SK-N-SH (cell line): ENCODE measurements at places on chromosomes 4 and X. TPM values are rescaled to one million over a fixed set of nuclear protein-coding genes. Genes with fewer than 3 reads are reported as not detected.
A peak's percentile ranks its signal among the peaks of the same experiment; 100 is the strongest.

- DNase-seq = peak; percentile 77
Measured at GRCh38 chrX:115561605-115562479, 868 bp downstream of the PLS3 start.

The ATP6AP2 gene
- 160 and 251 TPM in 2 replicates for polyA plus RNA-seq

DNA sequence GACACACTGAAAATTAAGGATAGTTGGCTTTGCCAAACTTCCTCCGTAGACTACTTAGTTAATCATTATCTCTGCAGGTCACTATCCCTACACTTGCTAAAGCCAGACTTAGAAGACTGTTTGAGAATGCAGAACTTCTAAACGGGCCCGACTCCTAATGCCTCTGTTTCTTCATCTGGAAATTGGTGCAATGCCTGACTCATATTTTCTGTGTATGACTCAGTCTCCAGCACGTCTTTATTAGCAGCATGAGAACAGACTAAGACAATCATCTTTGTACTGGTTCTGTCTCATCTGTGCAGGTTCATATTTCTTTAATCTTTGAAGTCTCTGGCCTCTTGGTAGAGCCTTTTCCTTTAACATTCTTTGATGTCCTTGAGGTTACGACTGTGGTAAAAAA lies 411.9 kb upstream of the ACTRT1 start:
- no peak for DNase-seq

The CCDC110 gene
- polyA plus RNA-seq = 0.05 TPM in 1 of 2 replicates, not detected in the other

The TEX13B gene
- not detected in 2 replicates for polyA plus RNA-seq

The SLC38A5 gene
- 0.33 and 0.44 TPM in 2 replicates for polyA plus RNA-seq

DNA sequence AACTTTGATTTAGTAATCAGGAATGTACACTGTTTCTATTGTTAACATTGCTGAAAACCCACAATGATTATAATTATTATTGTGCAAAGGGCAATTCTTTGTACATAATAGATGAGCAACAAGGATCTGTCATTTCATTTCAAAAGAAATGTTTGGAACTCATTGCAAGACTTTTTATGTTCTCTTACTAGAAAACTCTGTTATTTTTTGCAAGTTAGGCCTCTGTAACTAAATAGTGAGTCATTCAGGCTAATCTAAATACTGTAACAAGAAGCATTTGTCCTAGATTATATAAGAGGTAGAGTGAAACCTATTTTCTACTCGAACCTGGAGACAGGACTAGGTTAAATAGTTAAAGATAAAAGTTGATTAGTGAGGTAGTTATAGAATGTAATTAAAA lies 93.2 kb upstream of the FAM47B start:
- no peak for DNase-seq

GRCh38 chr4:56317749-56318148 lies 69.5 kb downstream of the AASDH start:
- no peak for DNase-seq

DNA sequence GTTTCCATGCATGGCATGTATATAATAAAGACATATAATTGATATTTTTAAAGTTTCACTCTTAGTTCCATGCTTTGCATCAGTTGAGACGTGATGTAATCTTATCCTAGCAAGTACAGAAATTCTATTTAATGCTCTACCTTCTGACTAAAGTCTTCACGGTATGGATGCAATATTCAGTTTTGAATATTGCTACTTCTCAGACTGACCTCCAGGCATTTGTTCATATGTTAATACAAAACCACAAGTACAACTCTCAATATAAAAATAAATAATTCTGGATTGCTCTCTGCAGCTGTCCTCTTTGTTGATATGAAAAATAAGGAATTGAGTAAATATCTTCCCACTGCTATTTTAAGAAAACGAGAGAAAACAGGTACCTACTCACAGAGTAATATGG lies 309.8 kb upstream of the HAND2 start:
- no peak for DNase-seq

DNA sequence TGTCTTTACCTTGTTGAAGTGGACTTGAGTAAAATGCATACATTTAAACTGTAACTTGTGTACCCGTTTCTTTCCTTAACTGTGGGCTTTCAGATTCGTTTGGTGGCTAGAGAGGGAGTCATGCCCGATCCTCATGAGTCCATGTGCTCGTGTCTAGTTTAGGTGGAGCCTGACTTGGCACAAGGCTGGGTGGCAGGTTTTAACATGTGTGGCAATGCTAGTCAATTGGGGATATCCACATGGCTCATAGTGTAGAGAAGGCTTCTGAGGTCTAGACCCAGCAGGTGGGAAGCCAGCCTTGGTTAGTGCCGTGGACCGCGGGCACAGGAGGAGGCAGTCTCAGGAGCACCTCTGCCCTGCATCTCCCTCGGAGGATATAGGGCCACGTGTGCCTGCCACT lies 48.5 kb upstream of the CLCN4 start:
- no peak for DNase-seq

DNA sequence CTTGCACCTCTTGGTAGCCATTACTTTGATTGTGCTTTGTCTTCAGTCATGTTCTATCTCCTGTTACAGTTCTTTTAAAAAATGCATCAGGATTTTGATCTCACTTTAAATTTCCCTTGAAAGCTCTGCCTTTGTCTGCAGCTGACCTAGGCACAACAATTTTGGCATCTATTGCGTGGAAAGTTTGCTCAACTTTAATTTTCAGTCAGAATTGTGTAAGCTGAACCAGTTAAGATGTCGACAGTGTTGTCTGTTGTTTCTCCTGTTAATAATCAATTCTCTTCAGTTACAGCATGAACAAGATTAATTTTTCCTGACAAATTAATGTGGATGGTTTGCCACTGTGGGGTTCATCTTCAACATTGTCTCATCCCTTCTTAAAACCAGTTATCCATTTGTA lies 34.9 kb downstream of the TIGD2 start:
- no peak for DNase-seq

DNA sequence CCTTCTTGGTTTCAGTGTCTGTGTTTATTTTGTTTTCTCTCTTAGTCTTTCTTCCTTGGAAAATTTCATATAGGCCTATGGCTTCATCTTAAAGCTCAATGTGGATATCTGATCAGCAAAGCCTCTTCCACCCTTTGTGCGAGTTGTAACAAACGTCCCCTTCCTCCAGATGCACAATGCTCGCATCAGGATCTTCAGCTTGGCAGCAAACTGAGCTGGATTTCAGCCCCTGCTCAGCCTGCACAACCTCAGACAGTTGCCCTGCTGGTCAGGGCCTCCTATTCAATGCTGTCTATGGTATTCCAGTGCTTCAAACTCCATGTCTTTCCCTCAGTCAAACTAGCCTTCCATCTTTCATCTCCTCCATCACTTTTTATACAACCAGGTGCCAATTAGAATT lies 309.4 kb downstream of the ARHGAP24 start:
- DNase-seq = no peak

GRCh38 chr4:185583813-185584212 lies 48.5 kb upstream of the PDLIM3 start:
- no peak for DNase-seq

DNA sequence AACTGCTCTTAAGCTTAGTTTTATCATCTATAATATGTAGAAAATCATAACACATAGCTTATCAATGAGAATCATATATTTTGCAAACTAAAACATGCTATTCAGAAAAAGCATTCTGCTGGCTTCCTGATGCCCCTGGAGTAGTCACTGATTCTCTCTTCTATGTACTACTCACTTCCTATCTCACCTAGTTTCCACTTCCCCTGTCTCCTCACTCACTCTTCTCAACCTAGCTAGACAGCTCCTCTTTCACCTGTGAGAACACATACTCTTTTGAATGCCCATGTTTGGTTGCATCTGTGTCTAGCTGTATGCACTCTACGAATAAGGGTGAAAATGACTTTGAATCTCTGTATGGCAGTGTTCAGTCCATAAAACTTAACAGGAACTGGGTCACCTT lies 9.3 kb downstream of the TMEM144 start:
- DNase-seq = no peak

DNA sequence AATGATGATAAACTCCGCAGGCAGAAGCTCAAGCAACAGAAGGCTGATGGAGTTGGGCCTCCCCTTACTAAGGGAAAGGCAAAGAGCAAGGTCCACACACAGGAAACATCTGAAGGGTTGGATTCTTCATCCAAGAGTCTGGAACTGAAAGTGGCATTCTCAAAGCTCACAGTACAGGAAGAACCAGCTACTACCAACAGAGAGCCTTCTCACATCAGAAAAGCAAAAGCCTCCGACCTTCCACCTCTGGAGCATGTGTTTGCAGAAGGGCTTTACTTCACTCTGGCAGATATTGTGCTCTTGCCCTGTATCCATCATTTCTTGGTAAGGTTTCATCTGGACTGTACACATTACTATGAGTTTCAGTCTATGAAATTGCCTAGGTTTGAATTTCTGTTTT lies 10.6 kb downstream of the GSTCD start:
- DNase-seq = no peak

- DNase-seq = no peak
Measured at GRCh38 chr4:62130637-62131036, 930.5 kb downstream of the ADGRL3 start.

The RNF150 gene
- 5.8 and 8.8 TPM in 2 replicates for polyA plus RNA-seq

The LNX1 gene
- 0.16 and 0.19 TPM in 2 replicates for polyA plus RNA-seq

The NUP54 gene
- 19.4 and 20.4 TPM in 2 replicates for polyA plus RNA-seq

DNA sequence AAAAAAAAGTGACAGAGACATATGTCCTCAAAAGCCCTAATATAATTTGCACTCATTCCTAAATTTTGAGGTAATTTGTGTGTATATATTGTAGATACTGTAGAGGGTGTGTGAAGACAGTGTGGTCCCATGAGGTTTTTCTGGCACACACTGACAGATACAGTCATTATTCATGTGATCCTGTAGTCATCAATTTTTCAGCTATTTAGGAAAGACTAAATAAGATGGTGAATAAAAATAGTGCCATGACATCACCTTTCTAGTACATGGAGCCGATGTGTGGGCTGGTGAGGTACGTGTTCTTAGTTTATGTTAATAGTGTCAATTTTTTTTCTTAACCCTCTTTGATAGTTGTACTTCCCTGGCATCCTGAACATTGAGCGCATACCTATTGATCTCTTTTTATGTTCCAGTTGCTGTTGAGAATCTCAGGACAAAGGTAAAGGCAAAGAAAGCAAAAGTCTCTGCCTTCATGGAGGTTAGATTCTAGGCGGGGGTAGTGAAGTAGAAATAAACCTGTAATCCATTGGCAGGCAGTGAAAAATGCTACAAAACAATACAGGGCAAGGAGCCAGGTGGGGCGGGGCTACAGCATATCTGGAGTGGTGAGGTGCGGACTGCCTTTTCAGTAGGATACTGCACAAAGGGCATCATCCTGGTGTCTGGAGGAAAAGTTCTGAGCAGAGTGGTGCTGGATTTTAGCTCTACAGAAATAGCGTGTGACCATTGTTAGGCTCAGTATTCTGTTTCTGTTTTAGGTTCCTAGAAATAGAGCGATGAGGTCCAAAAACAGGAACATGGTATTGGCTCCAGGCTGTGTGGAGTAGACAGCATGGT lies 93.8 kb downstream of the ARHGAP10 start:
- no peak for DNase-seq

The CTAG1B gene
- not detected in 2 replicates for polyA plus RNA-seq

GRCh38 chr4:117093571-117093970 lies 8.2 kb upstream of the TRAM1L1 start:
- no peak for DNase-seq

DNA sequence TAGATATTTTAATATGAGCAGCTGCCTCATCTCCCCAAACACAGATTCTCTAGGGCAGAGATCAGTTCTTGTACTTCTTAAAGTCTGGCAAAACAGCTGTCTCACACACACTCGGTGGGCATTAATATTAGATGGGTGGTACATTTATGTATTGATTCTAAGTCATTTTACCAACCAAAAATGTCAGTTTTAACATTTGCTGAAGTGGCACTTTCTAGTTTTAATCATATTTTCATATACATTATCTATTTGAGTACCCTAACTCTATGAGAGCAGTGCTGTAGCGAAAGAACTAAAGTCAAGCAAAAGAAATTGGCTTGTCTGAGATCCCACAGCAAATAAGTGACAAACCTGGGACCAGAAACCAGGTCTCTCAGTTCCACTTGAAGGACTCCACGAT lies 134.5 kb upstream of the SPRY1 start:
- no peak for DNase-seq

DNA sequence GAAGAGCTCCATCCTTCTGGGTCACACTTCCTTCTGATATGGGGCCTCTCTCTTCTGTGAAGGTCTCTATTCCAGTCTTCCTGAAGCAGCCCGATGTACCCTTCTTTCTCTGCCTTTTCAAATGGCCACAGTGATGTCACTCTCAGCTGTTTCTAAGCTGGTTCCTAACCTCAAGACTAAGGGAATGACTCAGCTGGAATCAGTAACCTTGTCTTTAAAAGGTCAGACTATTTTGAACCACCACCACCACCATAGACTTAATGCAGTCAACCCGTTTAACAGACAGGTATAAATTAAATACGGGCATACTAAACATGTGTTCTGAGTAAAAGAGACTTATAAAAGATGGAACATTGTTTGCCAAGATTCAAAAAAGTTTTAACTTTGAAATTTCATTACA lies 121.0 kb downstream of the PPA2 start:
- DNase-seq = no peak

DNA sequence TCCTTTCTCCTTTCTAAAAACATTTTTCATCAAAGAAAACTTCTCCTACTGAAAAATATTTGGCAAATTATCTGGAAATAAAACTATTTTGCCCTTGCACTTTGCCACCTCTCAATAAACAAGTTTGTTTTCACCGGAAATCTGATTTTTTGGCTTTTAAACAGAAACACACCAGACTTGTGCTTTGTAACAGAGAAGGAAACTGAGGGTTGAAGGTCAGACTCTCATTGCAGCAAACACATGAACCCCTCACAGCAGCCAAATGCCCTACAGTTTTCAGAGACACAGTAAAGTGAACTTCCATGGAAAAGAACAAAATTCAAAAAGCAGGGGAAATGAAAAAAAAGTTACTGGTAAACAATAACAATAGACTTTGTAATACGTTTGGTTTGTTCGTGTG lies 95.6 kb upstream of the WDR17 start:
- no peak for DNase-seq

- no peak for DNase-seq
Measured at GRCh38 chrX:22041907-22042530, 9.9 kb downstream of the PHEX start.

The FATE1 gene
- polyA plus RNA-seq = not detected in 2 replicates

DNA sequence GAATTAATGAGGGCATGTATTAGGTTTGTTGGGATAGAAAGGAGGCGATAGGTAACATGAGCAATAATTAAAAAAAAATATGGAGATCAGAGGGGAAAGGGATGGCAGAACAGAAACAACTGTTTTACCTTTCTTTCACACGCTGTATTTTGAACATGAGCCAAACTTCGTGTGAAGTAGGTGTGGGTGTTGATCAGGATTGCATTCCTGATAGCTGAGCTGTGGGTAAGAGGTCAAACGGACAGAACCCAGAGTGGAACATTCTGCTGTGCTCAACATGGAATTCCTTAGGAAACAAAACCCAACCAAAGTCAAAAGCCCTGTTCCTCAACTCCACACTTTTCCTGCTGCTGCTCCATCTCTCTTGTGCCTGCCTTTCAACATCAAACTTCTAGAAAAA lies 162.5 kb upstream of the CASK start:
- DNase-seq = no peak

The CRMP1 gene
- polyA plus RNA-seq = 3.4 and 7.8 TPM in 2 replicates

The PASD1 gene
- polyA plus RNA-seq = 0.03 and 0.08 TPM in 2 replicates

- DNase-seq = no peak
Measured at GRCh38 chr4:145909773-145910172, 28.9 kb downstream of the ZNF827 start.
